Stimulated activated CD4-positive, alpha-beta T cell treated with anti-CD3 and anti-CD28 coated beads, Interleukin-4, amount 100 ng/mL, for 48 hours (primary cell): ENCODE measurements at places on chromosomes 5 and 9.

GRCh38 chr9:133233681-133234432 lies 24.8 kb upstream of the OBP2B start:
- no peak for DNase-seq

GRCh38 chr9:130471411-130472183 lies 26.8 kb downstream of the ASS1 start:
- no peak for DNase-seq

- DNase-seq, result no peak
Observed at GRCh38 chr9:99414321-99414720, 192.2 kb downstream of the SEC61B start.

DNA sequence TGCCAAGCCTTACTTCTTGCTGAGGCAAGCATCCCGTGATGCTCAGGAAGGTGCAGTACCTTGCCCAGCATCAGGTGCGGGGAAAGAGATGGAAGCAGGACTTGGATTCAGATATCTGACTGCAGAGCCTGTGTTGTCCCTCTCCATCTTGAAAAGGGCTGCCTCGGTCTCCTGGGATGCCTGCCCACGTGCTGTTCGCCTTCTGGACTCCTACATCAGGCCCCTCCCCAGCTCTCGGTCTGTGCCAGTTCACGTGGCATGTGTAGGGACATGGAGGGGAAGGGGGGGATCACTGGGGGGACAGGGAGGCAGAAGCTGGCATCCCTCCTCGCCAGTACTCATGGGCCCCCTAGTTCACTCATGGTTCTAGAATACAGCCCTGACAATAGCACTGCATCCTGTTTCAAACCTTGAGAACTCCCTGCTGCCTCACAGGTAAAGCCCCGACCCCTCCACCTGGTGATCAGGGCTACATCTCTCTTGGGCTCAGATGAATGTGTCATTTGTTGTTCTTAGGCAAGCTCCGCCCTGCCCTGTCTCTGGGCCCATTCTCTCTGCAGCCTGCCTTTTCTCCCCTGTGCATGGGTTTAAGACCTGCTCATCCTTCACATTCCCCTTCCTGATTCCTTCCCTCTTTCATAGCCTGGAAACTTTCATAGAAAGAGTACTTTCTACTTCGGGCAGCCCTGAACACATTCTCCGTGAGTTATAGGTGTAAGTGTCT lies 38.9 kb upstream of the SLC25A51 start:
- DNase-seq, result no peak

- DNase-seq, result no peak
Observed at GRCh38 chr5:74660140-74660539, 19.6 kb upstream of the ENC1 start.

DNA sequence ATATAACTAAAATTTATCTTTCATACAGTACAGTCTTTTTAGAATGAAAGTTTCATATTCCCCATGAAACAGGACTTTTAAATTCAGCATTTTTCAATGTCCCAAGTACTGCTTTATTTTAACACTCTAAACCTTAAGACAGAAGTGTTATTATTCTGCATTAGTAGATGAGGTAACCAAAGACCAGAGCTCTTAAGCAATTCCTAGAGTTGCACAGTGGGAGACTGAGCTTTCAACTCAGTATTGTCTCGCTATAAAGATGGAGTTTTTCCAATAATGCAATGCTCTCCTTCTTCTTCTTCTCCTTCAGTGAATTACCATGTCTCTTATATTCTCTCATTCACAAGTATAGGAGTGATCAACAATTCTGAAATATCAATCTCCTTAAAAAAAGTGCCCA lies 479.7 kb downstream of the CETN3 start:
- DNase-seq, result no peak

GRCh38 chr5:58016358-58016757 lies 443.5 kb downstream of the PLK2 start:
- no peak for DNase-seq

- DNase-seq, result no peak
Observed at GRCh38 chr5:154309371-154309745, 118.8 kb downstream of the GALNT10 start.
